NCI-H2029 treated with DMSO at 0.1 percent for 48 hours (cell line): ENCODE measurements at places on chromosomes 1 and 21.
A peak's percentile ranks its signal among the peaks of the same experiment; 100 is the strongest.

DNA sequence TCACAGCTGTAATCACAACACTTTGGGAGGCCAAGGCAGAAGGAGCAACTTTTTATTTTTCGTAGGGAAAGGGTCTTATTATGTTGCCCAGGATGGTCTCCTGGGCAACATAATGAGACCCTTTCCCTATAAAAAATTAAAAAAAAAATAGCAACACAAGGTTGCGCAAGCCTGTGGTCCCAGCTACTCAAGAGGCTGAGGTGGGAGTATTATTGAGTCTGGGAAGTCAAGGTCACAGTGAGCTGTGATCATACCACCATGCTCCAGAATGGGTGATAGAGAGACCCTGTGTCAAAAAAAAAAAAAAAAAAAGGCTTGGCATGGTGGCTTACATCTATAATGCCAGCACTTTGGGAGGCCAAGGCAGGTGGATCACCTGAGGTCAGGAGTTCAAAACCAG is 131.6 kb downstream of the TRIM33 start:
- no peak for DNase-seq

GRCh38 chr1:159936273-159936904 is 9.0 kb downstream of the IGSF9 start:
- peak; percentile 10 for DNase-seq

DNA sequence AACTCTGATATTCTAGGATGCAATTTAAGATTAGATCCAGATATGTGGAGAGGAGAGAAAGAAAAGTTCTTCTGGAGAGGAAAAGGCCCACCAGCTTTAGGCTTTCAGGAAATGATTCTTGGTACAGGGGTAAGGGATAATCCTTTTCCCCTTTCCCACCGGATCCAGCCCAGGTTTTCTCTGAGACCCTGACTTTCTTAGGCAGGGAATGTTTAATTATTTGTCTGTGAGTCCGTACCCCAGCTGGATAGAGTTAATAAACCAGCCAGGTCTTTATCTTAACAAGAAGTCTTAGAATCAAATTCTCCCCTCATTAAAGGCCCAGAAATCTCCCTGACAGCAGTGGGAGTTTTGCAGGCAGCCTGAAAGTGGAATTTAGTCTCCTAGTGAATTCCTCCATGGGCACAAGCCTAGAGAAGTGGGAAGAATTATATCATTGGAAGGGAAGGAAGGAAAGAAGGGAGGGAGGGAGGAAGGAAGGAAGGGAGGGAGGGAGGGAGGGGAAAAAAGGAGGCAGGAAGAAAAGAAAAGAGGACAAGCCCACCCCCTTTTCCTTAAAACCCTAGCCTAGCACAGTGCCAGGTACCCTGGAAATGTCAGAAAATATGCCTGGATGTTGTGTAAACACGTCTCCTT is 189.0 kb downstream of the PLPP3 start:
- no peak for DNase-seq

- peak; percentile 60 for DNase-seq
Measured at GRCh38 chr1:108963052-108963686, at the start of gene CLCC1. Gene CLCC1, minus strand, starts transcription at chr1:108963484. Its CDS starts 13,047 bp downstream, at chr1:108950437.

- no peak for DNase-seq
Measured at GRCh38 chr1:95023399-95024043, 49.2 kb downstream of the ALG14 start.

DNA sequence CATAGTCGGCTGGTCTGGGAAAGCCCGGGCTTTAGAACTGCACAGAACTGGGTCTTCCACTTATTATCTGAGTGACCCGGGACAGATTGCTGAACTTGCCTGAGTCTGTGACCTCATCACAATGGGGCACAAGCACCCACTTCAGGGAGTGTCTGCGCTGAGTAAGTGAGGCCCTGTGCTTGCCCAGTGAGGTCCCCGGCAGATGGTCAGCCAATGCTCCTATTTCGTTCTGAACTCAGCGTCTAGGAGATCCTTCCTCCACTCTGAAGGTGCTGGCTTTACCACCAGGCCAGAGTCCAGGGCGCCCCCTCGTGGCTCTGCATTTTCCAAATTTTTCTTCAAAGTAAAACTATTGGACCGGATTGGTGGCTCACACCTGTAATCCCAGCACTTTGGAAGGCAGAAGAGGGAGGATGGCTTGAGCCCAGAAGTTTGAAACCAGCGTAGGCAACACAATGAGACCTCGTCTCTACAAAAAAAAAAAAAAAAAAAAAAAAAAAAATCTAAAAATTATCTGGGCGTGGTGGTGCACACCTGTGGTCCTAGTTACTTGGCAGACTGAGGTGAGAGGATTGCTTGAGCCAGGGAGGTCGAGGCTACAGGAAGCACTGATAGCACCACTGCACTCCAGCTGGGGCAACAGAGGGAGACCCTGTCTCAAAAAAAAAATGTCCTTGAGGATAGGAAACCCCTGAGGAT is 61.7 kb downstream of the FCRL5 start:
- DNase-seq: peak; percentile 52

DNA sequence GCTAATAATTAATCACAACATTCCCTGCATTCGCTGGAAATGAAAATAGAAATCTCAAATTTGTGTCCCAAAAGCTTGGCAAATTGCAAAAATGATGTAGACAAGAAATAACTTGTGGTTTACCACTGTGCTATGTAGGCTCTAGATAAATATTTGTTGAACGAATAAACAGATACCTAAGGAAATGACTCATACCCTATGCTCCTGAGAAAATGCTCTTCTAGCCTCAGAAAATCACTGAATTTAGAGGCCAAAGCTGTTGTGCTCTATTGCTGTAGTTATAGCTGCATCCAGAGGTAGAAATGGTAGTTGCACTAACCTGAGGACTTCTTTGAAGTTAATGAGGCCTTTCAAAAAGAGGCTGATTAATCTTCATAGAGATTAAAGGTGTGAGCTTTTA is 142.0 kb upstream of the ZNHIT6 start:
- DNase-seq: peak; percentile 21

GRCh38 chr1:52238474-52238873 is 96.6 kb downstream of the ZFYVE9 start:
- DNase-seq: no peak

- DNase-seq: no peak
Measured at GRCh38 chr1:221227872-221228337, 348.7 kb downstream of the HLX start.

- no peak for DNase-seq
Measured at GRCh38 chr1:165052431-165052830, 304.1 kb downstream of the LMX1A start.

GRCh38 chr1:71044833-71045232 is 2.8 kb downstream of the PTGER3 start:
- no peak for DNase-seq

DNA sequence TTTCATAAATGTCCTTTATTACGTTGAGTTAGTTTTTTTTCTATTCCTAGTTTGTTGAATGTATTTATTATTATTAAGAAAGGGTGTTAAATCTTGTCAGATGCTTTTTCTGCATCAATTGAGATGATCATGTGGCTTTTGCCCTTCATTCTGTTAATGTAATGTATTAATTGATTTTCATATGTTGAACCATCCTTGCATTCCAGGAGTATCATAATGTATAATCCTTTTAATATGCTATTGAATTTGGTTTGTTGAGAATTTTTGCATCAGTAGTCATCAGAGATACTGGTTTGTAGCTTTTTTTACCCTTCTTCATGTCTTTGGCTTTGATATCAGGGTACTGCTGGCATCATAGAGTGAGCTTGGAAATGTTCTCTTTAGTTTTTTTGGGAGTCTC is 100.0 kb downstream of the POFUT2 start:
- no peak for DNase-seq

DNA sequence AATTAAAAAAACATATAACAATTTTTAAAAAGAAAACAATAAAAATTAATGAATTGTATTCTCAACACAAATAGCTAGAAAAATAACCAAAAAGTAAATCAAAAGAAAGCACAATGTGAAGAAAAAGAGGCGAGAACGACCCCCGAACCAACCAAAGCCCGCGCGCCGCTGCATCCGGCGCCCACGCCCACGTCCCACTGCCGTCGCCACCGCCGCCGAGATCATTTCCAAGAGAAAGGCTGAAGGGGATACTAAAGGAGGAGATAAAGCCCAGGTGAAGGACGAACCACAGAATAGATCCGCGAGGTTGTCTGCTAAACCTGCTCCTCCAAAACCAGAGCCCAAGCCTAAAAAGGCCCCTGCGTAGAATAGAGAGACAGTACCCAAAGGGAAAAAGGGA is 11.8 kb upstream of the ABCB10 start:
- no peak for DNase-seq

DNA sequence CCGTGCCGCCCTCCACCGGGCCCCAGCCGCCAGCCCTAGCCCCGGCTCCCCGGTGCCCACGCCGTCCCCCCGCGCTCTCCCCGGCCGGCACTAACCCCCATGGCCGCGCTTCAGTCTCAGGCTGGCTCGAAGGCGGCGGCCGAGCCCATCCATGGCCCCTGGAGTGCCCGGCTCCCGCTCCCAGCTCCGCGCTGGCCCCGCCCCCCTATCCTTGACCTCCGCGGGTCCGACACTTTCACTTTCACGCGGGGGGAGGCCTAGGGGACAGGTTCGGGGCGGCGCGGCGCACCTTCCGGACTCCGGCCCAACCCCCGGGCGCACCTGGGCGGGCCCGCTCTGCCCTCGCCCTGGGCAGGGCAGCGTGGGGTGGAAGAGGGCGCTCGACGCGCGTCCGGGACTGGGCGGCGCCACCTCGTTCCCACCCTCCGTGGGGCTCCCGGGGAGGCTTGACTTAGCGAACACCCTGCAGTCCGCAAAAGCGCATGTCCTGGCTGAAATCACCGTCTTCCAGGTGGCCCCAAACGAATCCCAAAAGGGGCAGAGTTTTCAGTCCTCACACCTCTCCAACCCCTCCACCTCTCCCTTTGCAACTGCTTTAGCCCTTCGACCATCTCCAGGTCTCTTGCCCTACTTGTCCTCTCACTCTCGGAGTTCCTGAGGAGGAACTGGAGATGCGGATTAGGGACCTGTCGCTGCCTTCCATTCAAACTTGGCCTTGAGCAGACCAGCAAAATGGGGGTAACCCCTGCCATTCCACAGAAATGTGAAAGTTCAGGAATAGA is 3.9 kb upstream of the DENND2D start:
- DNase-seq: peak; percentile 35

DNA sequence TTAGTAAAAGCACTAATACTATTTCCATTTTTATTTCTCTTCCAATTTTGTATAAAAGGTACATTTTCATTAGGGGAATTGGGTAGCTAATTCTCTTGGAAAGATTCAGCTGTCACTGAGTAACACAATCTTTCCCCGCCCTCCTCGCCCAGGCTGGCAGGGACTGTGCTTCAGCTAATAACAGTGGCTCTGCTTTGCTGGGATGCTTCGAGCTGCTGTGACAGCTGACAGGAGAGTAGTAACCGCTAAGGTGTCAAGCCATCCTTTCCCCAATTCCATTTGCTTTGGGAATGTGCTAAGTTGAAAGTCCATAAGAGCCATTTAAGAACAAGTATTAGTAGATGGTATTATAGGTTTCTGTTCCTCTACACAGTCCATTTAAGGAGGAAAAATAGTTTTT is 106.7 kb upstream of the NRIP1 start:
- DNase-seq: no peak

GRCh38 chr1:26283871-26284596 is 4.1 kb downstream of the SH3BGRL3 start:
- DNase-seq: no peak

DNA sequence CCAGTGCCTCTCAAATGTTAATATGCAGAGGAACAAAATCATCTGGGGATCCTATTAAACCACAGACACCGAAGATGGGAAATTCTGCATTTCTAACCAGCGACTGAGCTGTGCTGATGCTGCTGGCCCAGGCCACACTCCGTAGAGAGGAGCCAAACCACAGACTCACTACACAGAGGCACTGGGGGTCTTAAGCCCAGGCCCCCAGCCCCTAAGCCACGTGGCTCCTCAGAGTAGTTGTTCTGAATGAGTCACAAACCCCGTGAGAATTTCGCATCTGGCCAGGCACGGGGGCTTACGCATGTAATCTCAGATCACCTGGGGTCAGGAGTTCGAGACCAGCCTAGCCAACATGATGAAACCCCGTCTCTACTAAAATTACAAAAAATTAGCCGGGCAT is 2.8 kb upstream of the CELA2A start:
- DNase-seq: no peak

DNA sequence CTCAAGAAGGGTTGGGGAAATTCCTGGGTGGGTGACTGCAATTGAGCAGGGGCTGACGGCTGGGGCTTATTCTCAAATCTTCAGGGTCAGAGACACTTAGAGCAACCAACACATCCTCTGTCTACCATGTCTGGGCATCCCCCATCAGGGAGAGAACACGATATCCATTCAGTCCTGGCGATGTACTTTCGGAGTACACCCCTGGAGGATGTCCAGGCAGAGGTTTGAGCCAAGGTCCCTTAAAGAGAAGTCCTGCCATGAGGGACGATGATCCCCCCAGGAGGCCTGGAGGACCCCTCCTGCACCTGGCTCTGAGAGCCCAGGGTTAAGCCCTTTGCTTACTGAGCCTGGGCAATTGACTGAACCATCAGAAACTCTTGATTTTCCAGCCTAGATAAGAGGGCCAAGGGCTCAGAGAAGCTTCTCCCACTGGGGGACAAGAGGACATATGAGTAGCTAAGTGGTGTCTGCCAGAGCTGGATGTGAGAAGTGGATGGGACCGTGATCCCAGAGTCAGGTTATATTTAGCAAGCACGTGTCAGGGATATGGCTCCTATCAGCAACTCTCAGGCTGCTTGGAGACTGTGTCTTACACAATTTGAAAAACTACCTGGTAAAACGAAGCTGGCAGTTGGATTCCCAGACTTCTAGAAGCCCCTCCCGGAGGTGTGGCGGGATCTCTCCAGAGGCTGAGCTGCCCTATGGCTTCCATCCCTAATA is 253.3 kb upstream of the VAMP3 start:
- DNase-seq: no peak

DNA sequence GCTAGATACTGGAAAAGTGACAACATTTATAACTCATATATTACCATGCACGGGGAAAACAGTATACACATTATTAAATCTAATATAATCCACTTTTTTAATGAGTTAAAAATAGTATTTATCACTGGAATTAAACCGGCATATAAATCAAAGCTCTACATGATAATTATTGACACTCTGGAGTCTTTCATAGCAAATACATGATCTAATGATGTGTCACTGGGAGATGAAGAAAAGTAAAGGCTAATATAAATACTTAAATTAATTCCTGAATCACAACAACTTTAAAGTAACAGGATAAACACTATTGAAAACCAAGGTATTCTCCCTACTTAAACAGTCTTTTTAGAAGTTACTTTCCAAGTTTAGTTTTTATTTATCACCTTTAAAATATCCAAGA is 52.4 kb upstream of the ASPM start:
- no peak for DNase-seq

- no peak for DNase-seq
Measured at GRCh38 chr1:25572708-25573590, 29.5 kb downstream of the LDLRAP1 start.

GRCh38 chr1:180841415-180841814 is 71.3 kb upstream of the KIAA1614 start:
- no peak for DNase-seq

GRCh38 chr1:9689971-9690381 is 38.4 kb downstream of the PIK3CD start:
- DNase-seq: no peak

GRCh38 chr1:67676287-67676686 is 8.7 kb upstream of the GADD45A start:
- DNase-seq: no peak

- DNase-seq: no peak
Measured at GRCh38 chr21:31875496-31876015, 2.7 kb downstream of the HUNK start.
